NCI-H460 (cell line): ENCODE measurements at places on chromosomes 16 and 17. TPM values are rescaled to one million over a fixed set of nuclear protein-coding genes. Genes with fewer than 3 reads are reported as not detected.

- no peak for DNase-seq
These were observed 15.9 kb downstream of the GRB7 start for GRCh38 chr17:39753514-39754160.

- DNase-seq: no peak
These were observed 1.6 kb downstream of the FHOD1 start for GRCh38 chr16:67245674-67246080.

GRCh38 chr16:58551496-58551895 is 36.2 kb downstream of the SETD6 start:
- DNase-seq: no peak

- DNase-seq: no peak
These were observed 46.5 kb upstream of the IRX6 start for GRCh38 chr16:55277536-55277935.

DNA sequence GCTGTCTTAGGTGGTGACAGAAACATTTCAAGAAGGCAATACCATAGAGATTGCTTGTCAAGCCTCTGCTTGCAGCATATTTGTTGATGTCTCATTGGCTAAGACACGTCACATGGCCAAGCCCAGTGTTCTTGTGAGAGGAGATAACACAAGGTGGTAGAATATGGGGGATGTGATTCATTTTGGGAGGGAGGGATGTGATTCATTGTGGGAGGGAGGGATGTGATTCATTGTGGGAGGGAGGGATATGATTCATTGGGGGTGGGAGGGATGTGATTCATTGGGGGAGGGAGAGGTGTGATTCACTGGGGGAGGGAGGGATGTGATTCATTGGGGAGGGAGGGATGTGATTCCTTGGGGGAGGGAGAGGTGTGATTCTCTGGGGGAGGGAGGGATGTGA is 470.5 kb upstream of the SALL1 start:
- DNase-seq: no peak

GRCh38 chr16:31108794-31109558 is 790 bp downstream of the BCKDK start:
- DNase-seq: no peak

DNA sequence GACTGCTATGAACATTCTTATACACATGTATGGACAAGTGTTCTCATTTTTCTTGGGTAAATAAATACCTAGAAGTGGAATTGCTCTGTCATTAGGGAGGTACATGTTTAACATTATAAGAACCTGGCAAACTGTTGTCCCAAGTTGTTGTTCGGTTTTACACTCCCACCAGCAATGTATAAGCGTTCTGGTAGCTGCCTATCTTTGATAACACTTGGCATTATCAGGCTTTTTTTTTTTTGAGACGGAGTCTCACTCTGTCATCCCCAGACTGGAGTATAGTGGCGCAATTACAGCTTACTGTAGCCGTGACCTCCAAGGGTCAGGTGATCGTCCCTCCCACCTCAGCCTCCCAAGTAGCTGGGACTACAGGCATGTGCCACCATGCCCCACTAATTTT is 16.3 kb downstream of the ATAD5 start:
- DNase-seq: no peak

The CA7 gene
- not detected in 2 replicates for total RNA-seq

The CCL14 gene
- total RNA-seq: not detected in 2 replicates

The SHISA6 gene
- total RNA-seq: not detected in 2 replicates

The RND2 gene
- total RNA-seq: not detected in 2 replicates

The SCARF1 gene
- total RNA-seq: 0.23 TPM in 1 of 2 replicates, not detected in the other
